ENCODE measurements at places on chromosomes 3 and 15.

DNA sequence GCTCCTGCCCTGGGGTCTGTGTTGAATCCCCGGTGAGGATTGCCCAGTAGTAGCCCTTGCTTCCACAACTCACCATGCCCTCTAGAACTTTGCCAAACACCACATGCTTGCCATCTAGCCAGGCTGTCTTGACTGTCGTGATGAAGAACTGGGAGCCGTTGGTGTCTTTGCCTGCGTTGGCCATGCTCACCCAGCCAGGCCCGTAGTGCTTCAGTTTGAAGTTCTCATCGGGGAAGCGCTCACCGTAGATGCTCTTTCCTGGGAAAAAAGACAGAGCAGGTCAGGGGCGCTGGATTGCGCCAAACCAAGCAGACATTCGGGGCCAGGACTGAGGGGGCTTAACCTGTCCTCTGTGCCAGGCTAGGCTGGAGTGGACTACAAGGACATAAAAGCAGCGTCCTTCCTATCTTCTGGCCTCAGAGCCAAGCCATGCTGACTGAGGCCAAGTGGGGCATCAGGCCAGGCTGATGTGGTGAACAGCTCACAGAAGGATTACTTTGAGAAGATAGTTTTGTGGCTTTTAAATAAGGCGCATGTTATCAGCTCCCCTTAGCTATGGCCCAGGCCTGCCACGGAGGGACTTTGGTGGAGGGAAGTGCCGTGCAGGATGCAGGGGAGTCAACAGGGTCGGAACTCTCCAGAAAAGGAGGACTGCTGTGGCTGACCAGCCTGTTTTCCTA is 5.3 kb downstream of the SNX22 start:
- DNase-seq: no peak

GRCh38 chr3:49906073-49906743 is 2.5 kb upstream of the MST1R start:
- DNase-seq: peak; percentile 68

DNA sequence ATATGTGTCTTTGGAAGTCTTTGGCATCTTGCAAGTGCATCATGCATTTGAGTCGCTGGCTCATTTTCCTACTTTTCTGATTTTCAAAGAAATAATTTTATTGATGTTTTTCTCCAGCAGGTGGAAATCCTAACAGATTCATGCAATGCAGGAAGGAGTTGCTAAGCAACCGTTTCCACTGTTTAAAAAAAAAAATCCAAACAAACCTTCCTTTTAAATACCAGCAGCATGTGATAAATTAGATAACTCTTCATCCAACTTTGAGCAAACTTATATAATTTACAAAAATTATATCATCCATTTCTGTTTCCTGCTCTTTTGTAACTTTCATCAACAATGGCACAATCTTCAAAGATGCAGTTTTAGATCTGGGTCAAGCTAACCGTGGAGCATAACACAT is 364.1 kb downstream of the MFSD1 start:
- DNase-seq: no peak

GRCh38 chr3:27521179-27521871 is 37.1 kb upstream of the SLC4A7 start:
- no peak for DNase-seq

DNA sequence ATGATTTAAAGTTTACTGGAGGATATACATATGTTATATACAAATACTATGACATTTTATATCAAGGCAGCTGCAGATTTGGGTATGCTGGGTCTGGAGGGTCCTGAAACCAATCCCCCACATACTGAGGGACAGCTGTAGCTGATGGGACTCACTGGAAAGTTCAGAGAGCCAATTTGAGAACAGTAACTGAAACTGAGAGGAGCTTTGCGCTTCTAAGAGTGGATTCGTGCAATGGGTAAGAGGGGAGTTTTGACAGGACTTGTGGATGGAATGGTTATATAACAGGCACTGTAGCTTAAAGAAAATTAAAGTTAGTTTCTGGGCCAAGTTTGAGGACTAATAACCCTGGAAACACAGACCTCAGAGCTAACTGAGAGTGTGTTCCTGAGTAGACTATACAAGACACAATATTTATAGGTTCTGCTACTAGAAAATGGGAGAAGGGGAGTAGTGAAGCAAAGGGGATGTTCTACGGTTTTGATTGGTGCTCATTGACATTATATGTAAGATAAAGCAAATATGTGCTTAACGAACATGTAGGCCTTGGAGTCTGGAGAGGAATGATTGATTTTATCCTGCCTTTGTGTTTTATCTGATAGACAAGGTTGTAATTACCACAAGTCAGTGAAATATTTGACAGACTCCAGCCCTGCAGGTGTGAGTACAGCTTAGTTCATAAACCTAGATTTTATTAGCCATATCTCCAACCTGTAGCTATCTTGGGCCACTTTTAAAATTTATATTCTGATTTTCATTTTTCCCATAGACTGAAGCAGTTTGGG is 4.8 kb upstream of the ZMAT3 start:
- DNase-seq: no peak

DNA sequence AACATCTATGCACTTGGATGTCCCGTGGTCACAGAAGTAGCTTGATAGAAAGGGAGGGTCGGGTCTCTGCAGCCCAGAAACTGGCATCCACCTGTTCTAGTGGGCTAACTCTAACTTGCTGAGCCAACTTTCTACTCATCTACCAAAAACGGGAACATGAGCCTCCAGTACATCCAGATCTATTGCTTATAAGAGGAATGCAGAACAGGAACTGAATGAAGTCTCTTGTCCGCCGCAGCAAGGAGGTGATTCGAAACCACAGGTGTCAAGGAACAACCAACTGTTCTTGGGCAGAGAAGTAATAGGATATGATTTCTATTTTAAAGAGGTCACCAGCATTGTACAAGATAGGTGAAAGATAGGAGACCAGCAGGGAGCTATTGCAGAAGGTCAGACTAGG is 17.9 kb downstream of the TERC start:
- DNase-seq: no peak

DNA sequence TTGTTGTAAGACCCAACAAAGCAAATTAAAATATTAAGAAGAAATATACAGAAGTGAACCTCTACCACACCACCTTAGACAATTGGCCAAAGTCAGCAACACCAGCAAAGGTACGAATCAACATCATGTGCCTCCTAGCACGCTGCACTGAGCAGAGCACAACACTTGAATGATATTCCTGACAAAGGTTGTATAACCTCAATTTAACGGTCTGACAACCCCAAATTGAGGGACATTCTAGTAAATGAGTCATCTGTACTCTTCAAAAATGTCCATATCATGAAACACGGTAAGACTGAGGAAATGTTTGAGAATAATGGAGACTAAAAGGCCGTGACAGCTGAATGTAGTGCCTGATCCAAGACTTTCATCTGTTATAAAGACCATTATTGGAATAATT is 41.3 kb upstream of the TNFSF10 start:
- DNase-seq: no peak

DNA sequence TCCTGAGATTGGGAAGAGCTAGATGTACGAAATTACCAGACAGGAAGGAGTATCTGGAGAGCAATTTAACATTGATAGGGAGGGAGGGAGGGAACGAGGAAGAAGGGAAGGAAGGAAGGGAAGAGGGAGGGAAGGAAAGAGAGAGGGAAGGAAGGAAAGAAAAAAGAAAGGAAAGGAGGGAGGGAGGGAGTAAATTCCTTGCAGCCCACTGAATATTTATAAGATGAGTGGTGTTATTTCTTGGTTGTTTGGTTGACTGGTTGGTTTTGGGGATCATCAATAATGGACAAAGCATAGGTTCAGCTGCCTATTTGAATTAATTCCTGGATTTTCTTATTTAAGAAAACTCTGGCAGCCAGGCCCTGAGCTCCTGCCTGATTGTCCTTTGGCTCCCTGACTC is 15.5 kb upstream of the TSEN2 start:
- no peak for DNase-seq

DNA sequence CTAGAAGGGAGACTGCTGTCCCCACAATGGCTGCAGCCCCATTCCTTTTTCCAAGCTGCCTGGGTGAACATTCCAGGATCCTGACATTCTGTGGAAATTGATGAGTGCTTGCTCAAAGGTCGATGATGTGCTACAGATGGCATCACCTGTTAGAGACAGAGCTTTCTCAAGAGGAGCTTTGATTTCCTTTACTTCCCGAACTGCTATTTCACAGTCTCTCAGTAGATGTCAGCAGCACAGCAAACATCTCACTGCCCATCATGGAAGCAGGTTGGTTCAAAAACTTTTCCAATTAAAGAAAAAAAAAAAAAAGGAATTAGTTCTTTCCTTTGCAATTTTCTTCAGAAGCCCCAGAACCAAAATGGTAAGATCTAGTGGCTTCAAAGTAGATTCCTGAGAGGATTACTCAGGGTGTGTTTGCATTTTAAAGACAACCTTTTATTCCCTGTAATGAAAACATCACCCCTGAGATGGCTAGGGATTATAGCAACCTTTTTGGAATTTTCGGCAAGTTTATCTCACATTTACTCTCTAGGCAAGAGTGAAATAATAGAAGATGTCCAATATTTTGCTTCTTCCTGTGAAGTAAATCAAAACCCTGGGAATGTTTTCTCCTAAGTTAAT is 44.8 kb downstream of the POLR2M start:
- DNase-seq: no peak

GRCh38 chr3:161559177-161559998 is 62.8 kb downstream of the OTOL1 start:
- DNase-seq: no peak

GRCh38 chr15:44633603-44634002 is 29.9 kb downstream of the SPG11 start:
- DNase-seq: peak; percentile 9

DNA sequence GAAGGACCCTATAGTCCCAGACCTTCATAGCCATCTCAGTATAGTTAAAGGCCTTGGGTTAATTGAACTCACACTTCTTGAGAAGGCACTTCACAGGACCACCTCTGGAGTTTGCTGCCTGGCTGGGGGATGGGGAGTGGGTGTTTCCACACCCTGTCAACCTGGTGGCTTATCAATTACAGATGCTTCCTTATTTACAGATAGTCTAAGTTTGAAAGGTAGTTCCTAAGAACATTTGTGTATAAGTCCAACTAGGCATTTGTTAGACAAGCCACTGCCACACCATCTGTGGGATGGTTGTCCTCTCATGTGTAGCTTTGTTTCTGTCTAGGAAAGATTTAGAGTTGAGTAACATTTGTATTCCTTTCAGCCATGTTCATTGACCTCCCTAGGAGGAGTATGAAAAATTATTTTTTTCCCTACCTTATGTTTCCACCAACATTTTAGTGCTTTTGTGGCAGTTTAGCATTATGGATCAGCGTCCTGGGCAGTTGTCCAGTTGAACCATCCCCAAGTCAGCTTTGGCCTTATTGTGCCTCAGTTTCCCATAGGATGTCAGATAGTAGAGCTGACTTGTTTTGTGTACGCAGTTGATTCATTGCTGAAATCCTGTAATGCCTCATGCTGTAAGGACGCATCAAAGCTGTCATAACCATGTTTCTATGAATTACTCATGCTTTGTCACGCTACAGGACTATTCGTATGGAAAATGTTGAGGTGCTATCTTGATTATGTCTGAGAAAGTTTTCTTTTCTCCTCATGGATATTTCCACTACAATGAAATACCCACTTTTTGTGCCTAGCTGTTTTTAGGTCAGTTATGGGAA is 21.2 kb upstream of the SIAH2 start:
- DNase-seq: peak; percentile 26

DNA sequence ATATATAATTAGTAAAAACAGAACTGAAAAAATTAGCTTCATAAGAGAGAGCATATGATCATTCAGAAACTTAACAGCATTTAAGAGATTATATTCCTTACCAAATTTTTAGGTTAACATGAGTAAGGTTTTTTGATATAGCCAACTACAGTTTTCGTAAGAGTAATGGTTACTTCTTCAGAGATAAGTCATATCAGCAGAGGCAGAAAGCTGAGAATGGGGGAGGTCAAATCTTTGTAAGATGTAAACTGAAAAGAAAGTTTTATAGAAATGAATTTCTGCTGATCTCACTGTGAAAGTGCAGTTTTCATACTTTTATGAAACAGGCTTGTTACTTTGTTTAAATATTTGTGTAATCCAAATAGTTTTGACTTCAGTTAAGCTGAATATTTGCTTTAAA is 193.3 kb downstream of the ZBTB20 start:
- no peak for DNase-seq

GRCh38 chr3:50245251-50245745 is 9.3 kb downstream of the GNAI2 start:
- DNase-seq: no peak

DNA sequence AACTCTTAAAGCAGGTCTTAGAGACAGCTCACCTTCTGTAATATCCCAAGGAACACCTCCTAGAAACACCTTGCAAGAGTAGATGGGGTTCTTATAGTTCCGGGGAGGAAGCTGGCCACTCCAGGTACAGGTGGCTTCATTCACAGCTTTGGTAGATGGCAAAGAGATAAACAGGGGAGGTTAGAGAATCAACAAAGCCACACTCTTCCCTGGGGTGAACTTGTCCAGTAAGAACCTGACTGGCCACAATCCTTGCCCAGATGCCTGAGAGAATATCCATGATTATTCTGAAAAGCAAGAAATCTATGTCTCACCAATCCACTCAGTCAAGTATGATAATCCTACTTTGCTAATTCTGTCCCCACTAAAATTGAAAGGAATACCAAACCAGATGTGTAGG is 13.6 kb upstream of the RPS17 start:
- DNase-seq: no peak

GRCh38 chr3:15387735-15388134 is 39.6 kb downstream of the METTL6 start:
- DNase-seq: no peak

- no peak for DNase-seq
Measured at GRCh38 chr3:9146367-9147071, 102.9 kb downstream of the SRGAP3 start.

DNA sequence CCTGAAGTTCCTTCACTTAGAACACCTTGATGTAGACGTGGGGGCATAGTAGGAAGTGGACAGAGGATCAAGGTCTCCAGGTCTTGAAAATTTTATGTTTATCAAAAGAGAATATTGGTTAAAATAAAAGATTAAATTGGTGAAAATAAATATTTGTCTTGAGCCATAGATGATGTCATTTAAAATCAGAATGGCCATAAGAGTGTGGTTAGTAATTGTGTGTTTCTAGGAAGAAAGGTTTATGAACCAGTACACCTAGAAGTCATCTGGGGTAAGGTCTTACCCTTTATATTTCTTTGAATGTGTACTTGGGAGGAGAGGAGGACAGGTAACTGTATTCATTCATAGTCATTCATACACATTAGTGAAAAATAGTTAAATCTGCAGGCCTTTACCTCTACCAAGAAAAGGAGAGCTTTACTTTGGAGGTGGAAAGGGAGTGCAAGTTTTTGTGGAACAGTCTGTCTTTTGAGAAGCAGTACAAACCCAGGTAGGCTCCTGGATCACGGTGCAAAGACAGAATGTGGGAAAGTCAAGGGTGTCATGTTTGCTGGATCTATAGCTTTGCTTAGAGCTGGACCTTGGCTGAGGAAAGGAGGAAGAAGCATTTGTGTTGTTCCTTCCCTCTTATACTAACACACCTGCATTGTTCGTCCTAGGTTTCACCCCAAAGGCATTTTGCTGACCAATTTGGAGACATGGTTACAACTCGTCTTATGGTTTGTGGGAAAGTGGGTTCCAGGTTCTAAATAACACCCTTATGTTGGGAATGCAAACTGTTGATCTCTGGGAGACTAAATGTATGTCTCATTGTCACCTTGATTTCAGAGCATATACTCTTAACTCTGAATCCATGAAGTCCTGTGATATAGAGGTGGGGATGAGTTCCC is 6.2 kb downstream of the SCAANT1 start:
- DNase-seq: no peak

Measured in stimulated activated CD4-positive, alpha-beta T cell treated with anti-CD3 and anti-CD28 coated beads, Interleukin-15, amount 100 ng/mL, for 24 hours (primary cell).